ENCODE measurements at places on chromosomes 13 and 19.

DNA sequence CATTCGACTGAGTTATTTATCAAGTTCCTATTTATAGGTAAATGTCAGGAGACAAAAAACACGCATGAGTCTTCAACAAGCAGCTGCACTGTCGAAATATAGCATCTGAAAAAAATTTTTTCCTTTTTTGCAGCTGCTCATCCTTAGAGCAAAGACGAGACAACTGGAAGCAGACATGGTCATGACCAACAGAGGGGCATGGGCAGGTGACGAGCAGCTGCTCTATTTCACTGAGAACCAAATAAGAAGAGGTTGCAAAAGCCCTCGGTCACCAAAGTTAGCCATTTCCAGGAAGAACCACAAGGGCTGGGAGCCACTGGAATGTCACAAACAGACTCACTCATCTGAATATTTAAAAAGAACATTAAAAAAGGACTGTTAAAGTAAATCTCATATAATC is 22.2 kb downstream of the SOHLH2 start:
- H3K4me1 ChIP-seq = no peaks in the 10 kb centered on the region
- H3K36me3 ChIP-seq = no peaks in the 10 kb centered on the region
- H3K27me3 ChIP-seq = no peaks in the 10 kb centered on the region

DNA sequence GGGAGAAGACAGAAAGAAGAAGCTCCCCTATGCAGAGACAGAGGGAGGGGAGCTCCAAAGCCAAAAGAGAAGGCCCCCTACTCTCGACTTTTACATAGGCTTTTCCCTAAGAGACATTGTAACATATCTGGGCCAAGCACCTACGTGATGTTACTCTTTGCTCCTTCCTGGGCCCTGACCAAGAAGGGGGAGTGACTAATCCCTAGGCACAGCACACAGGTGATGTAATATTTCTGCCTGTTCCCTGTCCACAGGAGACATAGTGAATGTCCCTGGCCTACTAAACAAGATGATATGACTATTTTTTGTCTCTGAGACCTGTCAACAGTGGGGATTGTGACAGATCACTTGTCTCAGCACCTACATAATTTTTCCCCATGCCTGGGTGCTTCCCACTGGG is 15.9 kb upstream of the ZNF254 start:
- DNase-seq = no peak
- no peak overlapping the region for H3K27ac ChIP-seq
- no peaks in the 10 kb centered on the region for H3K27me3 ChIP-seq
- H3K36me3 ChIP-seq = peaks cover 3% of the 10 kb centered on the region

- H3K4me1 ChIP-seq = no peaks in the 10 kb centered on the region
- H3K36me3 ChIP-seq = peaks cover 37% of the 10 kb centered on the region
- no peaks in the 10 kb centered on the region for H3K27me3 ChIP-seq
- no peak overlapping the region for H3K4me3 ChIP-seq
- no peak for DNase-seq
These were observed 63.1 kb downstream of the COG3 start for GRCh38 chr13:45527699-45528462.

DNA sequence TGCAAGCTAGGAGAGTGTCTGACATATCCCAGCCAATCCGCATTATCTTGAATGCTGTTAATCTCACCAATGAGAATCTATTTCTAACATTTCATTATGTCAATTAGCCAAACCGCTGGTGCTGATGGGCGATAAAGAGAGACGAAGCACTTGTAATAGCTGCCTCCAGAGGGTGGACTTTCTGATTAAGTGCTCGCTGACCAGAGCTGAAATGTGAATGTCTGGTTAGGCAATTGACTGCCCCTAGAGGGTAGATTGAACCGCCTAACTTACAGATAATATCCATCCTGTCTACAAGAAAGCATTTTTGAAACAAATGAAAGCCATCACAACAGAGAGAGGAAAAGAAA is 552 bp upstream of the GRWD1 start:
- H3K4me3 ChIP-seq = peak overlapping the region; percentile 75
- DNase-seq = no peak
- no peaks in the 10 kb centered on the region for H3K27me3 ChIP-seq
- H3K27ac ChIP-seq = peak overlapping the region; percentile 83

- H3K36me3 ChIP-seq = no peaks in the 10 kb centered on the region
- no peak overlapping the region for H3K4me3 ChIP-seq
- H3K27me3 ChIP-seq = no peaks in the 10 kb centered on the region
- no peak overlapping the region for H3K27ac ChIP-seq
- H3K4me1 ChIP-seq = no peaks in the 10 kb centered on the region
These were observed 81.6 kb upstream of the ARGLU1 start for GRCh38 chr13:106649495-106649894.

- H3K27ac ChIP-seq = no peak overlapping the region
- H3K36me3 ChIP-seq = no peaks in the 10 kb centered on the region
- DNase-seq = peak; percentile 35
- H3K27me3 ChIP-seq = no peaks in the 10 kb centered on the region
- no peak overlapping the region for H3K4me3 ChIP-seq
These were observed 35.9 kb upstream of the ZSCAN5A start for GRCh38 chr19:56350416-56351045.

- no peak overlapping the region for H3K27ac ChIP-seq
- no peaks in the 10 kb centered on the region for H3K36me3 ChIP-seq
- H3K4me1 ChIP-seq = no peaks in the 10 kb centered on the region
These were observed 8.2 kb upstream of the HSD17B14 start for GRCh38 chr19:48844472-48844871.

- H3K27ac ChIP-seq = no peak overlapping the region
- no peaks in the 10 kb centered on the region for H3K36me3 ChIP-seq
- DNase-seq = no peak
These were observed 69.0 kb upstream of the PCDH9 start for GRCh38 chr13:67299072-67299635.

DNA sequence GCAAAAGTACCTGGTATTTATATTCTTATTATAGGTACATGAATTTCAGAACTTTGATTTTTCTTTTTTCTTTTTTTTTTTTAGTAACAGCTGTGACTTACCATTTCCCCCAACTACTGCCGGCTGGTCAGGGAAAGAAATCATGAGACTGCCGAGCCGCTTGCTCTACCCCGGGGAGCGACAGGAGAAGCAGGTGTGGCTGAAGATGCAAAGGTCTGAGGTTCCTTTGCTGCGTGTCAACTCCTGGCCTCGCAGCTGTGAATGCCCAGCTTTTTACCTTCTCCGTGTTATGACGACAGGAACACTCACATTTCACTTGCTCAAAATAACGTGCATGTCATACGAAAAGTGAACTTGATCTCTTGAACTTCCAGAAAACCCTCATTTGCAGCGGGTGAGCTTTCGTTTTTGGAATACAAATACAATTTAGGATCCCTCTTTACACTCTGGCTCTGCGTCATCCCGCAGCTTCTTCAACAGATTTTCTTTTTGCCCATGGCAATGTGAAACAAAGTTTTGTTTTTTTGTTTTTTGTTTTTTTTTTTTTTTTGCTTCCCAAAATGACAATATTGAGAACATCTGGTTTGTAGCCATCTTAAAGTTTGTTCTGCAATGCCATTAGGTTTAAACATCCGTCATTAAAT is 117.9 kb downstream of the EFNB2 start:
- no peak overlapping the region for H3K4me3 ChIP-seq
- no peak for DNase-seq
- H3K36me3 ChIP-seq = no peaks in the 10 kb centered on the region
- H3K4me1 ChIP-seq = no peaks in the 10 kb centered on the region

GRCh38 chr13:40189426-40189825 is 477.0 kb downstream of the FOXO1 start:
- H3K4me3 ChIP-seq = no peak overlapping the region
- no peaks in the 10 kb centered on the region for H3K36me3 ChIP-seq
- peak overlapping the region; percentile 56 for H3K27ac ChIP-seq

DNA sequence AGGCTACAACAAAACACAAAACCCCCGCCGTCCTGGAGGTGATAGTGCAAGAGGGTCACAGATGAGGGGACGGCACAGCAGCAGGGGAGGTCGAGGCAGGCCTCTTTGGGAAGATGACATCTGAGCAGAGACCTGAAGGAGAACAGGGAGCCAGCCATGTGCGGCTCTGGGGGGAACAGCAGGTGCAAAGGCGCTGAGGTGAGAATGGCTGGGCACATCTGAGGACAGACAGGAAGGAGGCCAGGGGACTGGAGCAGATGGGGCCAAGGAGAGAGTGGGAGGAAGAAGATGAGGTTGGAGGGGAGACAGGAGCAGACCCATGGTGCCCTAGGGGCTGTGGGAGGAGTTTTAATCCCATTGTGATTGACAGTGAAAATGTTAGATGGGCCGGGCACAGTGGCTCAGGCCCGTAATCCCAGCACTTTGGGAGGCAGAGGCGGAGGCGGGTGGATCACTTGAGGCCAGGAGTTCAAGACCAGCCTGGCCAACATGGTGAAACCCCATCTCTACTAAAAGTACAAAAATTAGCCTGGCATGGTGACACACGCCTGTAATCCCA is 1.8 kb upstream of the CKM start:
- H3K27me3 ChIP-seq = peaks cover 6% of the 10 kb centered on the region
- H3K36me3 ChIP-seq = no peaks in the 10 kb centered on the region
- H3K4me1 ChIP-seq = no peaks in the 10 kb centered on the region

DNA sequence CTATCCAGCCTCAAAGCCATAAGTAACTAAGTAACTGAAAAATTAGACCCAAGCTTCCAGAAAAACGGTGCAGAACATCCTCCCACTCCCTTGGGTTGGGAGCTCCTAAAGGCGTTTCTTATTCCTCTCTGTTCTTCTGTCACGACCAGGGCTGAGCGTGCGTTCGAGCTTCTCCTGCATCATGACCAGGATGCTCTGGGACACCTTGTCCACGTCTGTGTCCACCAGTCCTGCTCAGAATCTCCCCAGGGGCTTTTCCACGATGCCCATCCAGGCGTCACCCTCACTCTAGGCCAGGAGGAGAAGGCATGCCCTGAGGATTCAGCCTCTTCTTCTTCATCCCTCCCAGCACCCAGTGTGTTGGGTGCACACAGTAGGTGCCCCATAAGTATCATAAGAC is 37.8 kb upstream of the GAS6 start:
- no peak for DNase-seq
- H3K4me1 ChIP-seq = no peaks in the 10 kb centered on the region
- no peaks in the 10 kb centered on the region for H3K36me3 ChIP-seq
- H3K27ac ChIP-seq = no peak overlapping the region

DNA sequence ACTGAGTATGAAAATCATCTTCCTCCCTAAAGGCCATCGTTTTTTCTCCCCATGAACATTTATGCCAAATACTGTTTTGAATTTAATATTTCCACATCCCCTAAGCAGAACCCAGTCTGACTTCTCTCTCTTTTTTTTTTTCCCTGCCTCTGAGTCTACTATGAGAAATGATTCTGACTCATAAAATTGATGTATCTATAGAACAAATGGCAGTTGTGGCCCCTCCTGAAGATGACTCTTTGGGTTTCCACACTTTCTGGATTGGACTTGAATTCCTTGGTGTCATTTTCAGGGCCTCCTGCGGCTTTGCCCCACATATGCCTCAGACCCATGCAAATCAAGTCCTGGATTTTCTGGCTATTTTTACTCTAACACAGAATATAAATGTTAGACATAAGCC is 22.7 kb upstream of the NAXD start:
- no peak overlapping the region for H3K4me3 ChIP-seq
- no peak for DNase-seq
- no peaks in the 10 kb centered on the region for H3K27me3 ChIP-seq
- H3K4me1 ChIP-seq = no peaks in the 10 kb centered on the region
- H3K27ac ChIP-seq = no peak overlapping the region
- H3K36me3 ChIP-seq = no peaks in the 10 kb centered on the region

DNA sequence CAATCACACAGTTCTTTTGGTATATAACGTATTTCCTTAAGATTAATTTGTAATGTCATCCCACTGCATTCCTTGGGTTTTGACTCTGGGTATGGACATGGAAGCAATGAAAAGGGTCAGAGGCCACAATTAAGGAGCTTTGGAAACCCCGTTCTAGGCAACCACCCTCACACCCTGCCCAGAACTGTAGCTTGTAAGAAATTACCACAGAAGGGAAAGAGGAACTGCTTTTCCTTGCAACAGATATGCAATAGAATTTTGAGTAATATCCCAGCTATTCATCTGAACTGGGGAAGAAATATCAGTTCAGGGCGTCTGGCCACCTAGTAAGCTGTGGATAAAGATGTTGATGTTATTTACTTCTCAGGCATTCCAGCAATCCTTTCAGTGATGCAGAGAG is 985 bp upstream of the CLC start:
- no peak for DNase-seq
- no peak overlapping the region for H3K4me3 ChIP-seq
- no peaks in the 10 kb centered on the region for H3K27me3 ChIP-seq
- H3K36me3 ChIP-seq = no peaks in the 10 kb centered on the region
- no peak overlapping the region for H3K27ac ChIP-seq

GRCh38 chr19:33831825-33832224 is 35.2 kb downstream of the KCTD15 start:
- H3K27ac ChIP-seq = no peak overlapping the region
- H3K27me3 ChIP-seq = no peaks in the 10 kb centered on the region
- no peak for DNase-seq
- no peaks in the 10 kb centered on the region for H3K4me1 ChIP-seq
- H3K36me3 ChIP-seq = no peaks in the 10 kb centered on the region

DNA sequence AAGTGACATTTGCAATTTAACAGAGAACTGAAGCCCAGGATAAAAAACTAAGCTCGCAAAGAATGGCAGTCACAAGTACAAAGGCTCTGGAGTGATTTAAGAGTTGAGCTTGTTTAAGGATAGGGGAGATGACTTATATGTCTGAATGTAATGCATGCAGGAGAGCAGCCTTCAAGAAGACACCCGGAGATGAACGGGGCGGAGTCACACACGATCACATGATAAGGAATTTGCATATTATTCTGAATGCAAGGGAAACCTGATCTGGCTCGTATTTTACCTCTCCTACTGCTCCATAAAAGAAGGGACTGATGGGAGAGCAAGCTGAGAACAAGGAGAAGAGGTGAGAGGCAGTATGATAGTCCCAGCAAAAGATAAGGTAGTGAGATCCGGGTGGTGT is 12.9 kb downstream of the TBC1D4 start:
- H3K27me3 ChIP-seq = no peaks in the 10 kb centered on the region
- H3K4me1 ChIP-seq = no peaks in the 10 kb centered on the region
- no peaks in the 10 kb centered on the region for H3K36me3 ChIP-seq
- H3K27ac ChIP-seq = no peak overlapping the region

GRCh38 chr19:45578861-45579260 is 5.7 kb downstream of the OPA3 start:
- no peaks in the 10 kb centered on the region for H3K27me3 ChIP-seq
- H3K4me1 ChIP-seq = peaks cover 3% of the 10 kb centered on the region
- H3K27ac ChIP-seq = no peak overlapping the region
- H3K36me3 ChIP-seq = no peaks in the 10 kb centered on the region

All from CD4-positive, alpha-beta memory T cell (primary cell).